ENCODE measurements at places on chromosomes 3 and 15.
A peak's percentile ranks its signal among the peaks of the same experiment; 100 is the strongest.

- peak; percentile 64 for DNase-seq
Observed at GRCh38 chr15:34241376-34242330, 16.8 kb downstream of the EMC4 start.

DNA sequence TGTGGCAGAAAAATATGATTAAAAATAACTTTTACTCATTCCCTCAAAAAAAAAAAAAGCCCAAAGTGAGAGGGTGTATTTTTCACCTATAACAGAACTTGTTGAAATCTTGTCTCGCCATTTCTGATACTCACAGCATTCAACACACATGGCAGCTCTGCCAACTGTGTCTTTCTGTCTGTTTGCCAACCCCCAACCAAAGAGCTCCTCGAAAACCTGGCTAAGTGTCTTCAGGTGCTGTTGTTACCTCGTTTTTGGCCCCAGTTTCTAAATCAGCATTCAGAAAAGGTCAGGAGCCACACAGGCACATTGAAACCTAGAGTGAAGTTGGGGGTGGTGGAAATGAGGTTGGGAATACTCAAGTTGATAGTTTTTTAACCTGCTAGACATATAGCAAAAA lies 123.5 kb downstream of the TMEM108 start:
- no peak for DNase-seq

DNA sequence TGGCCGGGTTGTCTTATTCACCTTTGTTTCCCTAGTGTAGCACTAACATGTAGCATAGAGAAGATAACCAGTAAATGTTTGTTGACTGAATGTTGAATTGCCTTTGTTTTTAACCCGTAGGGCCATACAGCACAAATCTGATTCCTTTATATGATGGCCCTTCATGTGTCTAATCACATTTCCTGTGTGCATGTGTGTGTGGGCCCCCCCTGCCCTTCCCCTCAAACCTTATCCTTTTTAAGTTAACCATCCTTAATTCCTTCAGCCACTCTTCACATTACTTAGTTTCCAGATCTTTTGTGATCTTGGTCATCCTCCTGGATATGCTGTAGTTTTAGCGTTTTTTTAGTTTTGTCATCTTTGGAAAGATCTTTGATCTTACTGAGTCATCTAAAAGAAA lies 4.2 kb downstream of the NEO1 start:
- DNase-seq = no peak

DNA sequence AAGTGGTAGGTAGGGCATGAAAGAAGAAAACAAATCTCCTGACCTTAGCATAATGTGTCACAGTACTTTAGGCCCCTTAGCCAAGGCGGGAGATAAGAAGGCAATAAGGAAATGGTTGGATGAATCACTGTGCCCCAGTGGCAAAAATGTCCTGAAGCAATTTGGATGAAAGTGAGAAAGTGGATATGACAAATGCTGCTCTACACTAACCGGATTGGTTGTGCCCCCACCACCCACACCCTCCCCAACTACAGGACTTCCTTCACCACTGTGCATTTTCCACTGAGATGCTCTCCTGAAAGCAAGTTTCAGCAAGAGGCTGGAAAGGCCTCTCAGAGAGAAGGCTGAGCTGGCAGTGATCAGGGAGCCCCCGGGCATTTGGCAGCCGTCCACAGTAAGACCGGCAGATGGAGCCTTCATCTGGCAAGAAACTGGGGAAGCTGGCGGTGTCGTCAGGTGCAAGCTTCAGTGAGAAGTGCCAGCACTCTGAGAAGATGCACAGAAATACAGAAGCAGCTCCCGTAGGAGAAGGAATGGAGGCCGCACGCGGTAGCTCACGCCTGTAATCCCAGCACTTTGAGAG lies 63.8 kb downstream of the ATP1B3 start:
- peak; percentile 42 for DNase-seq

GRCh38 chr3:178436773-178437172 lies 99.5 kb upstream of the KCNMB2 start:
- DNase-seq = peak; percentile 69

DNA sequence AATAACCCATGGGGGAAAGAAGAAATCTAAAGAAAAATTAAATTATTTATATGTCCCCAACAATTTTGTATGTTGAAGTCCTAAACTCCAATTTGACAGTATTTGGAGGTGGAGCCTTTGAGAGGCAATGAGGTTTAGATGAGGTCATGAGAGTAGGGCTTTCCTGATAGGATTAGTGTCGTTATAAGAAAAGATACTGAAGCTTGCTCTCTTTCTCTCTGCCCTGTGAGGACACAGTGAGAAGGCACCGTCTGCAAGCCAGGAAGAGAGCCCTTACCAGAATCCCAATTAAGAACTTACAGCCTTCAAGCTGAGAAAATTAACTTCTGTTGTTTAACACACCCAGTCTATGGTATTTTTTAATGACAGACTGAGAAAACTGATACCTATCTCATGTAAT lies 16.1 kb upstream of the OR5AC2 start:
- DNase-seq = no peak

- DNase-seq = peak; percentile 61
Observed at GRCh38 chr15:29913528-29914135, 91.4 kb upstream of the TJP1 start.

DNA sequence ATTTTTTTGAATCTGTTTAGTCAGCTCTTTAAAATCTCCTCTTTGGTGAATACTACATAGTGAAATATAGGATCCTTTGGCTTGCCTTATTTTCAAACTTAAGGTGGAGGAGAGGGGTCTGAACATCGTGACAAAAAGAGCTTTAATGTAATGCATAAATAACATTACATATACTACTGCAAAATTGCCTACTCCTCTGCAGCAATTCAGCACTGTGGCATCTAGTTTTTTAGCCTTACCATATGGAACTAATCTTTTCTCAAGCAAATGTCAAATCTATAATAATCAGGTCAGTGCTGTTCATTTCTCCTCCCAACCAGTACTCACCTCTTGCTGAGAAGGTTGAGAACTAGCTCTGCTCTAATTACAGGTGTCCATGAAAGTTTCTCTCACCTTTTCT lies 394.0 kb upstream of the CDIN1 start:
- peak; percentile 11 for DNase-seq

GRCh38 chr15:77832874-77833273 lies 200.2 kb upstream of the LINGO1 start:
- DNase-seq = no peak

- DNase-seq = no peak
Observed at GRCh38 chr3:66017591-66017990, 21.1 kb downstream of the MAGI1 start.

DNA sequence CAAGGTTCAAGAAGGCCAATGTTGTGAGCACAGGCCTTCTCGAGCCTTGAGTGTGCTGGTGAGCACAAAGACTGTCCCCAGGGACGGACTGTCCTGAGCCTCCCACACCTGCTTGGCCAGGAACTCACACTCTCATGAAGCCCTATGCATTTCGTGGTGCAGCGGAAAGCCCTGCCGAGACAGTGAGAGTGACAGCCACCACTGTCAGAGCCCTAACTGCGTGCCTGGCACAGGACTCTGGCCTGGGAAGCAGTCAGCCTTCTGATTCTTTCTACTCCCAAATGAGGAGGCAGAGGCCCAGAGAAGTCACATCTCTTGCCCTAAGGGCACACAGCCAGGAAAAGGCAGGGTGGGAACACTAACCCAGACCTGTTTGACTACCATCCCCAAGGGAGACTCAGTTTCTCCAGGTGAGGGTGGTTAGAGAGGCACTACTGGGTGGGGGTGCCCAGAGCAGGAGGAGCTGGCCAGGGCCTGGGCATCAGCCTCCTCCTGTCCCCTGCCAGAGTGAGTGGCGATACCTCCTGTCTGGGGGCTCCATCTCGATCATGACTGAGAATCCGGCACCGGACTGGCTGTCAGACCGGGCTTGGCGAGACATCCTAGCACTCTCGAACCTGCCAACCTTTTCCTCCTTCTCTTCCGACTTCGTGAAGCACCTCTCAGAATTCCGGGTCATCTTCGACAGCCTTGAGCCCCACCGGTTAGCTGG lies 50.8 kb downstream of the SEMA3G start:
- DNase-seq = no peak

GRCh38 chr3:140377644-140378043 lies 300.2 kb upstream of the TRIM42 start:
- DNase-seq = peak; percentile 6

DNA sequence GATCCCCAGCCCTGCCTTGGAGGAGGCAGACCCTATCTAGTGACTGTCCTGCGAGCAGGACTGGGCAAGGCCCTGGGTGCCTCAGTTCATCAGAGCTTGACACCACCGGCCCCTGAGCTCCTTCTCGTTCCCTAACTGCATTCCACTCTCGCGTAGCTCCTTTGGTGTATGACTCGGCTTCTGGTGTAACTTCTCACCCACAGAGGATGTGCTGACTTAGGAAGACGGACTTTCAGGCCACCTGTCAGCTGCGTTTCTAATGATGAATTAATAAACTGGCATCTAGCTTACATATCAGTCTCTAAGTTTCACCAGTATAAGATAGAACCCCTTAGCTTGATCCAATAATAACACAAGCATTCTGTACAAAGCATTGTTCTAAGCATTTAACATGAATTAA lies 17.5 kb downstream of the ABCF3 start:
- DNase-seq = no peak

DNA sequence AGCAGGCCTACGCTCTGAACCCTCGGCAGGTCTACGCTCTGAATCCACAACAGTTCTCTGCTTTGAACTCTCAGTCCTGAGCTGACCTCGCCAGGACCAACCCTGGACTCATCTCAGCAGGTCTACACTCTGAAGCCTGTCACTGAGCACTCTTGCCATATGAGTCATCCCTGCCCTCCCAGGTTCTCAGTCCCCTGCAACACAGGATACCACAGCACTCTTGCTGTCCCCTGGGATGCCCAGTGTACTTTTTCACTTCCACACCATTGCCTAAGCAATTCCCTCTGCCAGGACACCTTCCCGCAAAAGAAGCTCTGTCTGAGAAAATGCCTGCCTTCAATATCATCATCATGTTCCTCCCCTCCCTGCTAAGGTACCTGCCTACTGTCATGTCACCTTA lies 42.0 kb downstream of the NUP210 start:
- peak; percentile 37 for DNase-seq

DNA sequence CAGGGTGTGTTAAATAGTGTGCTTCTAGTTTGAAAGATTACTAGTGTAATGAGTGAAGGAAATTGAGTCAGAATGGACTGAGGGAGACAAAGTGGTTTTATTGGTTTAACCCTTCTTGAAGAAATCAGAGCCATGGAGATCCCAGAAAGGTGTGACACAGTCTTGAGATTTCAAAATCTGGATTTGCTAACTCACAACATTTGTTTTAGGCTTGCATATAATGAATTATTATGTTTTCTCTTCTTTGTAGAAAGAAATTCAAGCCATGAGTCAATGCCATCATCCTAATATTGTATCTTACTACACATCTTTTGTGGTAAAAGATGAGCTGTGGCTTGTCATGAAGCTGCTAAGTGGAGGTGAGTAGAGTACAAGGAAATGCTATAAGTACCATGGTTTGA lies 25.1 kb downstream of the OXSR1 start:
- DNase-seq = peak; percentile 31

DNA sequence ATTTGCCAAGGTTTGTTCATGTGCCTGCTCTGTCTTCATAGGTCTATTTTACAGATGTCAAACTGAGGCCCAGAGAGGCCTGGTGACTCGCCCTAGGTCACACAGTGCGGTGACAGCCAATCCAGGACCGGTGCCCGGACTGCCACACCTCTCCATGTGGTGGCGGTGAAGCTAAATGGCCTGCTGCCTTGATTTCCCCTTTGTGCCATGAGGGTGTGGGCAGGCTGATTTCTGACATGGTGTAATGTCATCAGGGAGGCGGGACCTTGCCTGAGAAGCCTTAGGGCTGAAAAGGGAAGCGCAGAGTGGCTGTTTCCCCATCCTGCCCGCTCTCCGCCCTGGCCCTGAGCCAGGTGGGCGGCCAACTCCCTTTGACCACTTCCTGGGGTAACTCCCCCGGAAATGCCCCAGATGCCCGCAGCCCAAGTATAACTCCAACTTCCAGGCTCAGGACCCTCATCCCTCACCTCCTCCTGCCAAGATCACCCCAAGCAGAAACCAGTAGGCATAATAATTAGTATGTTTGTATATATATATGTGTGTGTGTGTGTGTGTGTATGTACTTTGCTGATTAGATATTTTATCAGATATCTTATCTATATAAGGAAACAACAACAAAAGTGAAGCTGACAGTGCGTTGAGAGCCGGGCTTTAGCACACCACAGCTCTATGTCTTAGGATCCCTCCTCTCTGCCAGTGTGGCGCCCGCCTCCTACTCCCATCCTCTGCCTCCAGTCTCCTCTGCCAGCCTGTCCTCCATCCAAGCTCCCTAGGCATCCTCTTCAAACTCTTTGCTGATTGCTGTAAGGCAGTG lies 63.9 kb downstream of the IQSEC1 start:
- DNase-seq = no peak

DNA sequence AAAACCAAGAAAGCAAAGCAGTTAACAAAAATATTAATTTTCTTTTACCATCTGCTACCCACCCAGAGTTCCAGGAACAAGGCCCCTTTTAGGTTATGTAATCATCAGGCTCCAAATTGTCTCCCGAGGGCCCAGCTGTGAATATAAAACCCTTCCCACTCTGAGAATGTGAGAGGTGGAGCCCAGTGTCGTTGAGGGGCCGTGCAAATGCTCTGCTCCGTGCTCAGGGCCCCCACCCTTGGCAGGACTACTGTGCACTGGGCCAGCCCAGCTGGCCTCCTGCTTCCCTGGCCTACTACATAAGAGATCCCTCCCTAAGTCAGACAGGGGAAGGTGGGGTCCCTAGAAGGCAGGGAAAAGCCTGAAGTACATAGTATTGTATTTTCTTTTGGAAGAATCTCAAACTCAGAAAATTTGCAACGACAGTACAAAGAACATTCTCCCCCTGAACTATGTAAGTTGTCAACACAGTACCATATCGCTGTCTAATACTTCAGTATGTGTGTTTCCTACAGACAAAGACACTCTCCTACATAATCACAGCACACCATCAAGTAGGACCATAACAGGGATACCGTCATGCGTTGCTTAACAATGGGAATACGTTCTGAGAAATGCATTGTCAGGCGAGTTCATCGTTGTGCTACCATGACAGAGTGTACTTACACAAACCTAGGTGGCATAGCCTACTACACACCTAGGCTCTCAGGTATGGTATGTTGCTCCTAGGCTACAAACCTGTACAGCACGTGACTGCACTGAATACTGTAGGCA lies 4.4 kb upstream of the CLEC3B start:
- peak; percentile 40 for DNase-seq
